ENCODE measurements at places on chromosomes 3 and 15.

- ATAC-seq = no peak
Observed at GRCh38 chr3:110989446-110989845, 82.2 kb upstream of the NECTIN3 start.

DNA sequence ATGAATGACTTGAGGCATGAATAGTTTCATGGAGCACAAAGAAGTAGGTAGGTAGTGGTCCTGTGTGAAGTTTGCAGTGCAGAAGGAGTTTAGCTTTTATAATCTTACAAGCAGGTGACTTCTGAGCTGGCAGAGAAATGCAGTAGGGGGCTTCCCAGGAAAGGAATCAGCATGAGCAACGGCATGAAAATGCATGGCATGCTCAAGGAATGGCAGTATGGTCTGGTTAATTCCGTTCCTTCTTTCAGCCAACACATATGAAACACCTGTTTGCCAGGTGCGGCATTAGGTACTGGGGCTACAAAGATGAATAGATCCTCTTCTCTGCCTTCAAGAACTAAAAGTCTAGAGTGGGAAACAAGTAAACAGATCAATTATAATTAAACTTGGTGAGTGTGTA is 138.0 kb upstream of the BHLHE40 start:
- ATAC-seq = no peak

- ATAC-seq = no peak
Observed at GRCh38 chr3:132332508-132332907, 15.3 kb downstream of the ACP3 start.

DNA sequence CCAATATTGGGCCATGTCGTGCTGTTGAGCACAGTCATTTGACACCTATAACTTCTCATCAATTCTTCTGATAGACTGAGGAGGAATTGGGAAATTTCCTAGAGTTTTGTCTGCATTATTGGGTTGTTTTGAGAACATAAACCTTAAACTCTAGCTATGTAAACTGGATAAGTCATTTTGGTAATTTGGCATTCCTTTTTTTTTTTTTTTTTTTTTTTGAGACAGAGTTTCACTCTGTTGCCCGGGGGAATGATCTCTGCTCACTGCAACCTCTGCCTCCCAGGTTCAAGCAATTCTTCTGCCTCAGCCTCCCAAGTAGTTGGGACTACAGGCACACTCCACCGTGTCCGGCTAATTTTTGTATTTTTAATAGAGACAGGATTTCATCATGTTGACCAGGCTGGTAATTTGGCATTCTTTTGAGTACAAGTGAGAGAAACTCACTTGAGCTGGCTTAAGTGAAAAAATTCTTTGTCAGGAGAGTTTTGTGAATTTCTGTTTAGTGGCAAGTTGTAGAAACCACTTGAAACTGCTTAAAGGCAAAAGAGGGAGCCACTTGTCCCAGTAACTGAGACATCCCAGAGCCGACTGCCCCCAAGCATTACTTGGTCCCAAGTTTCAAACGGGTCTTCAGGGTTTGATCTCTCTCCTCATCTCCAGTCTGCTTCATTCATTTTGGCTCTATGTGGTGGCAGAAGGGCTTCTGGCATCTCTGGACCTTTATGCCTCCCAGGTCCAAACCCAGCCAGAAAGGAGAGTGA is 34.9 kb downstream of the FLNB start:
- ATAC-seq = no peak

DNA sequence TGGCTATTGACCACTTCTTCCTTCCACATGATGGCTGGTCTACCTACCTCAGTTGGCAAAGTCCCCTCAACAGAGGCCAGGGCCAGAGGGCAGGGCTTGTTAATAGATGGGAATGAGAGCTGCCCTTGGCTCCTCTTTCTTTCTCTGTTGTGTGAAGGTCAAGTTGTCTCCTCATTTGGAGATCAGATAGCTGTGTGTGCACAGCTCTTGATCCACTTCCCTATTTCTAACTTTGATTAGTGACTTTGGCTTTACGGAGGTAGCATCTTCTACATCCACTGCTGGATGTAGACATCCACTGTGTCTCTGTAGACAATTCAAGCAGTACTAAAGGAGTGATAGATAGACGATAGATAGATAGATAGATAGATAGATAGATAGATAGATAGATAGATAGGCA is 270.8 kb upstream of the LRRFIP2 start:
- ATAC-seq = no peak

DNA sequence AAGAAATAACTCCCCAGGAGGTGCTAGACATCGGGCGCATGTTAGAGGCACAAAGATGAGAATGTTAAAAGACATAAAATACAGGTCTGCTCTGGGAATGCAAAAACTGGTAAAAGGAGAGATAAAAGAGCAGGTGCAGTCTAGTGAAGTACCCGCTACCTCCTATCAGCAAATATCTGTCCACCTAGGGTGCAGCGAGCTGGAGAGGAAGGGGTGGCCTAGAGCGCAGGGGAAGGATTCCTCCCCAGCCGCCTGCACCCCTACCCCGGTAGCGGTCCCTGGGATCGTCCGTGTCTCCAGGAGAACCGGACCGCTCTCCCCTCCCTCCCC is 237 bp upstream of the ZNF662 start:
- ATAC-seq = no peak

DNA sequence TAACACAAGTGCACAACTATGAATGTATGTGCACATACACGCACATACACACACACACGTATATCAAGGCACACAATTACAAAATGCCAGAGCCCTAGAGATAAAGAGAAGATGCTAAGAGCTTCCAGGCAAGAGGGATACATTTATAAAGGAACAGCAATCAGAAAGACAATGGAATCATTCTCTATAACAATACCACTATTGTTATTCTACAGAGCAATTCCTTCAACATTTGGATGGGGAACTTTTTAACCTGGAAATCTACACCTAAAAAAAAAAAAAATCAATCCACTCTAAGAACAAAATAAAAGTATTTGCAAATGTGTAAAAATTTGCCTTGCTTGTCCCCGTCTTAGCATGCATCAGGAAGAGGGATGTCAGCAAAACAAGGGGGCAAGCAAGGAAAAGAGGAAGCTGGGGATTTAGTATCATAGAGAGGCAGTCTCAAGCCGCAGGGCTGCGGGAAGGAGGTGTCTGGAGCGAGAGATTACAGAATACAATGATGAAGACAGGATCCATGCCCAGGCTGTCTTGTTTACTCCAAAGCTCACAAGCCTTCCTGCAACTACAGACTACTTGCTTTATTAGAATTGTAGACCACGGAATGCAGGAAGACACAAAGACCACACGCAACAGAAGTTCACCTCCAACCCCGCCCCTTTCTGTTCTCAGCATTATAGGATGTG is 220.2 kb downstream of the NTRK3 start:
- ATAC-seq = no peak

DNA sequence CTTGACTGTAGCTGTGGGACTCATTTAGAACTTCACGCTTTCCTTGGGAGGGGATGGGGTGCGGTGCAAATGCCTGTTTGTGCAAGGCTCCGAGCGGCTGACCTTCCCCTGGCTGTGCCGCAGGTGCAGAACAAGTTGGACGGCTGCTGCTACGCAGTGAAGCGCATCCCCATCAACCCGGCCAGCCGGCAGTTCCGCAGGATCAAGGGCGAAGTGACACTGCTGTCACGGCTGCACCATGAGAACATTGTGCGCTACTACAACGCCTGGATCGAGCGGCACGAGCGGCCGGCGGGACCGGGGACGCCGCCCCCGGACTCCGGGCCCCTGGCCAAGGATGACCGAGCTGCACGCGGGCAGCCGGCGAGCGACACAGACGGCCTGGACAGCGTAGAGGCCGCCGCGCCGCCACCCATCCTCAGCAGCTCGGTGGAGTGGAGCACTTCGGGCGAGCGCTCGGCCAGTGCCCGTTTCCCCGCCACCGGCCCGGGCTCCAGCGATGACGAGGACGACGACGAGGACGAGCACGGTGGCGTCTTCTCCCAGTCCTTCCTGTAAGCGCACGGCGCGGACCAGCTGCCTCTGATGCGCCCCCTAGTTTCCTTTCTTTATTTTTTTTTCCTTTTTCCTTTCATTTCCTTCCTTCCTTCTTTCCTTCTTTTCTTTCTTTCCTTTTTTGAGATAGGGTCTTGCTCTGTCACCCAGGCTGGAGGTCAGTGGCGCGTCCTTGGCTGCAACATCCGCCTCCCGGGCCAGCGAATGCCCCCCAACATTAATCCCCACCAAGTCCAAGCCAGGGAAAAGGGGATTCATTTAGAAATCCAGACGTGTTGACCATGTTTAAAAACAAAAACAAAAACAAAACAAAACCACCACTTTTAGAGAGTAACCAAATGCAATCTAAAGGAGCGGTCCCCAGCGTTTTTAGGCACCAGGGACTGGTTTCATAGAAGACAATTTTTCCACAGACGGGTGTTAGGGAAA is 42.7 kb downstream of the EIF2AK4 start:
- peak; percentile 87 for ATAC-seq

GRCh38 chr3:98893740-98894139 is 7.8 kb downstream of the DCBLD2 start:
- ATAC-seq = peak; percentile 37

DNA sequence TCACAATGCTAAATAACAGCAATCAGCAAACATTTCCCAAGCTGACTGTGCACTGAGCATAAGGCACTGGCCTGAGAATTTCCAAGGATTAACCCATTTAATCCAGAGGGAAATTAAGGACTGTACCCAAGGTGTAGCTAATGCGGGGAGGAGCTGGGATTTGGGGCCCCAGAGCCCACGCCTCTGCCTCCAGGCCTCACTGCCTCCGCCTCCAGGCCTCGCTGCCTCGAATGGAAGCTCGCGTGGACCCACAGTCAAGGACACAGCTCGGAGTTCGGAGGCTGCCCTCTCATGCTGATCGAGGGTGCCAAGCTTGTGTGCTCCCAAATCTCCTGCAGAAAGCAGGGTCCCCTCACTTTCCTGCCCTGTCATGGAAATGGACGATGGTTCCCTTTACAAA is 76.5 kb upstream of the SNRPA1 start:
- no peak for ATAC-seq

- ATAC-seq = peak; percentile 83
Observed at GRCh38 chr3:9028134-9028533, 64.9 kb upstream of the RAD18 start.

DNA sequence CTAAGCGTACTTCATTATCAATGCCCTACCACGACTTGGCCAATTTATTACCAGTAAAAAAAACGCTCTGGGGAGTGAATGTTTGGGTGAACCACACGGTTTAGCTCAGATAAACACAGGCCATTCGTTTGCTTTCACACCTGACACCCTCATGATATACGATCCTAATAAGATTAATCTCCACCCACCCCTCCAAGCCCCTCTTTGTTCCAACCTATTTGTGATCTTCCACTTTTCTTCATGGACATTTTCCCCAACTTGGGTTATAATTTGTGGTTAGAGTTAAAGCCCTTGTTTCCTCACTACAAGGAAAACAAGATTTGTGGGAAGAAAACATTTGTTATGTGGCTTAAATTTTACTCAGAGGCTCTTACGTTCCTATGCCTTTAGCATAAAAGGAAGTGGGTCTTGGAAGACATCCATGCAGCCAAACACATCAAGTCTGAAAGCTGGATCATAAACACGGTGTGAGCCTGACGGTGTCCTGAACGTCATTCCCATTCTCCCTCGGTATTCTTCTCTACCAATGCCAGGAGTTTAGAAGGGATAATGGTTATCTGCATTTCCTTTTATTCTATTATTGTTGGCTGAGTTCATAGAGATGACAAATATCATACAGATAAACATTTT is 518.9 kb downstream of the NR2F2 start:
- no peak for ATAC-seq

DNA sequence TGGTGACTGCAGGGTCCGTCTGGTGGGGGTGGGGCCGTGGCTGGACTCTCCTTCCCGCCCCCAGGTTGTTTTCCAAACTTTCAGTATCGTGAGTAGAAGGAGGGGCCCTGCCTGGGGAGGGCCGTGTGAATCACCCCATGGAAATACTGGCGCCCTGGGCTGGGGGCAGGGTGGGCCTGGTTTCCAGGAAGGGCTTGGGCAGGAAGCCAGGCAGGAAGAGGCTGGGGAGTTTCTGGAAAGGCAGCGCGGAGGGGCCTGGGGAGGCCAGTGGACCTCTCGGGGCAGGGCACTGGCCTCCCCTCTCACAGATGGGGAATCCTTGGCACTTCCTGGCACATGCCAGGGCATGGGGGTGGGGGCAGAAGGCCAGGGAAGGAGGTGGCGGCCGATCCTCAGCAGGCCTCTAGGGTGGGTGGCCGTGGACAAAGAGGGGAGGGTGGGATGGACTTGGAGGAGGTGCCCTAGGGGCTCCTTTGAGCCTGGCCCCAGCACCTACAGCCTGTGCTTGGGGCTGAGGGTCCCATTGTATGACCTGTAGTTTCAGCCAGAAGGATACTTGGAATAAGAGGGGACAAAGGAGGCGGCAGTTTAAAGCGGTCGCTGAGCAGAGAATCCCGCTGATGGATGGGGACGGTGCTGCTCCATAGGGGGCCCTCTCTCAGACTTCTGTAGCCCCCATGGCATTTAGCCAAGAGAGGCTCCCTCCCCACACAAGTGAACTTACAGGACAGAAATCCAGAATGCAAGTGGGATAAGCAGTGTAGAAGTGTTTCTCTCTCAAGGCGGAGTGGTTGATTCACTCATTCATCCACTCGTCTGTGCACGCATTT is 56.5 kb upstream of the GATA2 start:
- ATAC-seq = peak; percentile 83
